ENCODE measurements at places on chromosomes 1 and 21.

DNA sequence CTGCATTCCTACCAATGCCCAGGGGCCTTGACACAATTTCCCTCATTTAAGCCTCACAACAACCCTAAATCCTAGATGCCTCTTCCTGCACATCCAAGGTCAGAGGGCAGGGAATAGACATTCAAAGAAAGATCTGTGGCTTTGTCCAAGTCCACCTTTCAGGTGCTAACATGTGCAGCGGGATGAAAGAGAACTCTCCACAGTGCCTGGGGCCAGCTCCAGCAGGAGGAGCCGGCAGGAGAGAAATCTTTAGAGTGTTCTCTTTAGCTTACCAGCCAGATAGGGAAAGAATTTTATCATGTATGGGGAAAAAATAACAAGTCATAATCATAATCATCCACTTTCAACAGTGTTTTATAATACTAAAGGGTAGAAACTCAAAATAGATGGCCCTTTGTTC, 319.7 kb downstream of the MATN1 start:
- DNase-seq: no peak

DNA sequence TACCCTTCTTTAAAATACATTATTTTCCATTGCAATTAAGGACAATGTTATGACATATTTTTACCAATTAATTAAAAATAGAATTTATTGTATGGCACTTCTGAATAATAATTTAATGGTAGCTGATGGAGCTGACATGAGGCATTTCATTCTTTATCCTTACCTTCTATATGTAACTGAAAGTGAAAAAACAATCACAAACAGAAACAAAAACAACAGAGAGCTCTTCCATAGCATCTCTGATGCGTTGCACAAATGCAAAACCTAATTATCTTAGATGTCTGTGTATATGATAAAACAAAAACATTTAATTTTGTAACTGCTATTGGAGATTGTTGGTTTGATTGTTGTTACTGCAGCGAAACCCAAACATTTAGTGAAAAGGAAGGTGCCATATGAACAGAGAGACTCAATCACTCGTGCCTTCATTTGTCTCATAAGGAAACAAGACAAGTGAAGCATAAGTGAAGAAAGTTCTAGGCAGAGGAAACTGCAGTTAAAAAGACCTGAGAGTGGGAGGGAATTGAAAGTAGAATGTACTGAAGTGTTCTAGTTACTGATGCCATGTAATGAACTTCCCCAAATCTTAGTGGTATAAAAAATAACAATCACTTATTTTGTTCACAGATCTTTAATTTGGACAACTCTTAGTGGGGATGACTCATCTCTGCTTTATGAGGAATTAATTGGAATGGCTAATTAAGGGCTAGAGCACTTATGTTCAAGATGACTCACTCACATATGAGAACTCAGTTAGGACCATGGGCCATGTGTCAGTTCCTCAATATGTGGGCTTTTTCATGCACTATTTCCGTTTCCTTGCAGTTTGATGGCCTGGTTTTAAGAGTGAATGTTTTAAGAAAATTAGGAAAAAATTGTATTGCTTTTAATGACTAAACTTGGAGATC, 245.0 kb upstream of the OLFM3 start:
- no peak for DNase-seq

DNA sequence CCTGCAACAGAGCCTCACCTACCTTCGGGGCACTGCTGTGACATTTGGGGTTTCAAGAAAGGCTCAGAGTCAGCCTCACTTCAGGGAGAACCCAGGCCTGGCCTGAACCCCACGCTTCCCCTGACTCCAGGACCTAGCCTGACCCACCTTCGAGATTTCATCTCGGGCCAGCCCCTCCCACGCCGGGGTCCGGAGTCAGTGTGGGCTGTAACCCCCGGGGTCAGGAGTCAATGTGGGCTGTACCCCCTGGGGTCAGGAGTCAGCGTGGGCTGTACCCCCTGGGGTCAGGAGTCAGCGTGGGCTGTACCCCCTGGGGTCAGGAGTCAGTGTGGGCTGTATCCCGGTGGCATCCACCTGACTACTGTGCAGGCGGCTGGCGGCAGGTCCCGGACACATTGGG, 183.0 kb upstream of the RAB4A start:
- no peak for DNase-seq

GRCh38 chr1:221397606-221398005, 344.3 kb downstream of the DUSP10 start:
- no peak for DNase-seq

- DNase-seq: no peak
Measured at GRCh38 chr1:244445320-244446181, 6.2 kb downstream of the ADSS2 start.

DNA sequence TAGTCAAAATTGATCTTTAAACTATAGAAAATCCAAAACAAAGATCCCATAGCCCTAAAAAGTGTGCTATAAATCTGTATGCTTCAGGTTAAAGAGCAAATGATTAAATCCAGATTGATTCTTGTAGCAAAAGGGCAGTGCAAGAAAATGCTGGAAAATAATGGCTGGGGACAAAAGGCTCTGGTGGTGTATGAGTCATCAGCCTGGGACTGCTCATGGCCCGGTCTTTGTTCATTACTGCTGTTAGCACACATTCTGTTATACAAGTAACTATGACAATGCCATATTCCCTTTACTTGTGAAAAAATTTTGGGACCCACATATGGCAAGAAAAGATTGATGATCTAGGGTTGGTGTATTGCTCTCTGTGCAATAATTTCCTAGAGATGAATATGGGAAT, 89.1 kb downstream of the RWDD3 start:
- no peak for DNase-seq

- no peak for DNase-seq
Measured at GRCh38 chr1:221606256-221606655, 135.6 kb downstream of the DUSP10 start.

GRCh38 chr1:60402816-60403215, 329.2 kb upstream of the C1orf87 start:
- DNase-seq: no peak

DNA sequence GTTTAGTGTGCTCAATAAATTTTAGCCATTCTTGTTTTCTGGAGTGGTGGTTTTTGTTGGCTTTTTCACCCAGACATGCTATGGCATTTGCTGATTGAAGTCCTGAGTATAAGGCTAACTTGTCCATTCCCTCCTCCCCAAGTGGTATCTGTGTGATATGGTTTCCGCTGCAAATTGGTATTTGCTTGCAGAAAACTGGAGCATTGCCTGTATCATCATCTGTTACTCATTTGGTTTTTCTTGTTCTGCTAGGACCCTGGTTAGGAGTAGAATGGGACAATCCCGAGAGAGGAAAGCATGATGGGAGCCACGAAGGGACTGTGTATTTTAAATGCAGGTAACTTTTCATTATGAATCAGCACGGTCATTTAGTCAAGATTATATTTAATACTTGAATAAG, 34.0 kb downstream of the TBCE start:
- no peak for DNase-seq

GRCh38 chr21:25904044-25904695, 169.4 kb downstream of the GABPA start:
- no peak for DNase-seq

GRCh38 chr1:119133987-119134386, 6.5 kb downstream of the WARS2 start:
- no peak for DNase-seq

- DNase-seq: no peak
Measured at GRCh38 chr1:116273042-116273783, 99.8 kb upstream of the ATP1A1 start.

DNA sequence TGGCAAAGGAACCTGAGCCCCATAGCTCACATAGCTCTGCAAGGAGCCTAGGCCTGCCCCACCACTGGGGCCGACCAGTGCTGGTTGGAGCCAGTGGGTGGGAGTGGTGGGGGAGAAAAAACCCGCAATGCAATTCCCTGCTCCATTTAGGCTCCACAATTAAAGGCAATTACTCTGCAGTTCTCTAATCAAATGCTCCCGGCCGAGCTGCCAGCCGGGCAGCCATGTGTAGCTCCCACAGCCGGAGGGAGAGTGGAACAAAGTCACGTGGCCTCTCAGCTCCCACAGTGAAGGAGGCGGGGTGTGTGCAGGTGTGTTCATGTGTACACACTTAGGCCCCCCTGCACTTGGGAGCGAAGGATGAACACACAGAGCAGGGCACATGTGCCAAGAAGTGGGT, 81.6 kb downstream of the KIRREL1 start:
- DNase-seq: no peak

DNA sequence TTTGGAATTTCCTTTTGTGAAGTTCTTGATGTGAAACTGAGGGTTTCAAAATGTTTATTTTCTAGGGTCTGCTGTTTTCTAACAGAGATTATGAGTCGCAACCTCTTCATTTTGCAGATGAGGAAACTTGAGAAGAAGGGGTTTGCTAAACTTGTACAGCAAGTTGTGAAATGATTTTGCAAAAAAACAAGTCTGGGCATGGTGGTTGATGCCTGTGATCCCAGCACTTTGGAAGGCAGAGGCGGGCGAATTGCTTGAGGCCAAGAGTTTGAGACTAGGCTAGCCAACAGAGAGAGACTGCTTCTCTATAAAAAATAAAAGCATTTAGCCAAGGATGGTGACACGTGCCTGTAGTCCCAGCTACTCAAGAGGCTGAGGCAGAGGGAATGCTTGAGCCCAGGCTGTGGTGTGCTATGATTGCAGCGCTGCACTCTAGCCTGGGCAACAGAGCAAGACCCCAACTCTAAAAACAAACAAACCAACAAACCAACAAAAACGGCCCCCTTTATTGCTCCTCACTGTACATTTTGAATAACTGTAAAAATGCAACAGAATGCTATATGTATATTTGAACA, 9.9 kb downstream of the TRIM67 start:
- DNase-seq: no peak

DNA sequence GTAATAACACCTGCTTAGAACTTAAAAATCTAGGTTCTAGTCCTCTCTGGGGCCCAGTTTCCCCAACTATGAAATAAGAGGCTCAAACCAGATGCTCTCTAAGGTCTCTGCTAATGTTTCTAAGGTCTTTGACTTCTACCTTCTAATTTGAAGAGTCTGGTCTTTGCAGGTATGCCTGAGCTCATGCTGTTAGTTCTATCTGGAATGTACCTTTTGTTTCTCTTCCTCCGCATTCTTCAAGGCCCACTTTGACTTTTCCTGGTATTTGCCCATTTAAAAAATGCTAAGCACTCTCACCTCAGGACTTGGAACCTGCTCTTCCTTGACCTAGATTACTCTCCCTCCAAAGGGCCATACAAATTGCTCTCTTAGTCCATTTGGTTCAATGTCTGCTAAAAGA, 13.5 kb downstream of the SLC35D1 start:
- no peak for DNase-seq

DNA sequence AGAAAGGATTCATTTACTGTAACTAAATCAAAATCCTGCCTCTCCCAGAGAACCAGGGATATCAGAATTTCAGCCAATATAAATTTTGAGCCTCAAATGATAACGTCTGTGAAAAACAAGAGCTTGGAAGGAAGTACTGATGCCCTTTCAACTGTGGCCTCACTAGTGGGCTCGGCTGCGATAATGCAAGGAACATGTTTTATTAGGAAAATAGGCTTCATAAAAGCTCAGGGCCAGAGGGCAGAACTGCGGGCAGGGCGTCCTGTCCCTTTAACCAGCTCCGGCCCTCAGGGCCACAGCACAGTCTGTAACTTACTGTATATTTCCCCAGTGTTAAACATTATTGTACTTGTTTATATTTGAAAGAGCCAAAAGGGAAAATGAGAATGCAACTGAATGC, 122.0 kb downstream of the PEX14 start:
- no peak for DNase-seq

- DNase-seq: no peak
Measured at GRCh38 chr1:99829269-99829668, 20.9 kb upstream of the AGL start.

- DNase-seq: no peak
Measured at GRCh38 chr1:203271962-203272632, 33.2 kb upstream of the BTG2 start.

DNA sequence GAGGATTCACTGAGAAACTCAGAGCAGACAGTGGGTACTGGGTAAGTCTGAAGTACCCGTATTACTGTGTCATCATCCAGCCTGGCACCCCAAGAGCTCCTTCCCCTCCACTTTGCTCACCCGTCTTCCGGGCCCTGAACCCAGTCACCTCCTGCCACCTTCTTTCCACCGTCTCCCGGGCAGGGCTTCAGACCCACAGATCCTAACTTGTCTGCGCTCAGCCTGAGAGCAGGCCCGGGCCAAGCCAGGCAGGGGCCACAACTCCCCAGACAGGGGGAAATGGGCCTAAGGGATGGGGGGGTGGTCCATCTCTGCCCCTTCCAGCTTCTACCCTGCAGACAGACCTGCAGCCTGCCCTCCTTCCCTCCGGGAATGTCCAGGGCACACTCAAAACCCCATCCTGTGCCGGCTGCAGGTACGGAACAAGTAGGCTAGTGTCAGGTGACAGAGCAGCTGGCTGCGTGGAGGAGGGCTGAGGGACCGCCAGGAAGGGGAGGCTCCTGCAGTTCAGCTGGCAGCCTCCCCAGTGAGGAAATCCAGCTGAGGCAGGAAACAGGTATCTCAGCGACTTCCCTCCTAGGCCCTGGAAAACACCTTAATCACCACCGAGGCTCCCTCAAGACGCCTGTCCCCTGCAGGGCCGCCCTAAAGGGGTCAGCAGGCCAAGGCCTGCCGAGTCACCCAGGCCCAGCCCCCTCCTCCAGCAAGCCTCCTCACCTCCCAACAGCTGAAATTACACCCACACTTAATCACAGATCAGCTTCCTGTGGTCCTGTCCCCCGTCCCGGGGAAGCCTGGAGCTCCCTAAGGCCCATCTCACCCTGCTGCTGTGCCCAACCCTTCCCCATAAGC, 3.5 kb downstream of the HSPG2 start:
- no peak for DNase-seq

DNA sequence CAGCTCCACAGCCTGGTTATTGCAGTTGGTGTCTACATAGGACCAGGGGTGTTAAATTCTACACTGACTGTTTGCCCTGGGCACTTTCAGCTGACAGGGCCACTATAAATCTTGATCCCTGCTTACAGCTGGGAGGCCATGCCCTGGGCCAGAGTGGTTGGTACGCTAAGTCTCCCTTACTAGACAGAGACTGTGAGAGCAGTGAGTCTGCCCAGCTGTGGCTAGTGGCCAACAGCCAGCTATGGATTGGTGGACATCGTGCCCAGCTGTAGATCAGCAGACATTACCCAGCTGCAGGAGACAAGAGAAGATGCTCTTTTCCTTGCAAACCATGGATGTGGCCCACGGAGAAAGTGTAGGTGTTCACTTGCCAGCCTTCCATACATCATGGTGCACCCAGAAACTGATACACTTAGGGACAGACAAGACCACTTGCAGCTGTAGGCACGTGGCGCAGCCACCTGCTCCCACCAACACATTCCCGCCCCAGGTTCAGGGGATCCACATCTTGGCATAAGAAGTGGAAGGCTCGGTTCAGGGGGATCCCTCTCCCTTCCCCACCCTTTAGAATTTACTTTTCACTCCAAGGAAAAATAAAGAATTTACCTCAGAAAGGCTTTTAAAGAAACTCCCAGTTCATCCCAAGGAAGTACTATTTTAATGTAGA, 16.4 kb upstream of the PAX7 start:
- no peak for DNase-seq

All from activated naive CD4-positive, alpha-beta T cell (primary cell).